ENCODE measurements at places on chromosomes 1 and 21.
A peak's percentile ranks its signal among the peaks of the same experiment; 100 is the strongest.

- DNase-seq: no peak
Measured at GRCh38 chr1:42085596-42085995, 67.6 kb upstream of the GUCA2B start.

DNA sequence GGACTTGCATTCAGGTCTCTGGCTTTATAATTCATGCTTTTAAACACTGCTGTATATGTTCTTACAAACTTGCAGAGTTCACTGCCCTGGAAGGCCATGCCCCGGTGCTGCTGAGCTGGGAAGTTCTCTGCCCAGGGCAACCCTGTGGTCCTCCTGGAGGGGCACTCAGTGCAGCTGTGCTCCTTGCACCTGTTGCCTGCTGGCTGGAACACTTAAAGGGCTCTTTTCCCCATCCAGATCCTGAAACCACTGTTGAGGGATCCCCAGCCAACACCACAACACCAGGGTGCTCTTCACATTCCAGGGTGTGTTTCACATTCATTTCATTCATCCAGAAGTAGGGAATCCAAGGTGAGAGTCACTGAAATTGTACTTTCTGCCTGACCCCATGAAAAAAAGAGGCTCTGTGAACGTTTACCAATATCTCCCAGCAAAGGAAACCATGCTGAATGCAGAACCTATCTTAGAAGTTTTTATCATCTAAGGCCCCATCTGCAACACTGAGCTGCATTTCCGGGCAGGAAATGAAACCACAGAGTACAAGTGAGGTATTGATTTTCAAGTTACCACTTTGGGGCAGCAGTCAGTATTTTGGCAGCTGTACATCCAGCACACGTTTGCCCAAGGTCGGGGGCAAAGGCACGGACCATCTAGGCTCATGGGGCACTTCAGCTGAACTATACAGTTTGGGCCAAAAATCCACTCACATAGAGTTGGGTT, 16.4 kb upstream of the KIAA0040 start:
- peak; percentile 41 for DNase-seq

DNA sequence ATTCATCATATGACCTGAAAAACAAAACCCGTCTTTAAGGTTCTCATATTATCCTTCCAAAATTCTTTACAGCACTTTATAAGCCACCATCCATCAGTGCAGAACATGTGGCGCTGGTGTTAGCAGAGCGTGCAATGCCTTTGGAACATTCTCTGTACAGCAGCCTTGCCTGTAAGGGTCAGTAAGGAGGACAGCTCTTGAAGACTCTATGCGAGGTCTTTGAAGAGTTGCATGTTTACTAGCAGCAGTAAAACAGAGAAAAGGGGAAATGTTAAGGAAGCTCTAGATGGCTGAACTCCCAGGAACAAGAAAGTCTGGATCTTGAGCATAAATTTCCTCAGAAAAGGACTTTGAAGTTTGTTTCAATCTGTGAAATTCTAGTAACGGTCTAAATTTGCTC, 365.6 kb downstream of the DUSP10 start:
- DNase-seq: no peak

DNA sequence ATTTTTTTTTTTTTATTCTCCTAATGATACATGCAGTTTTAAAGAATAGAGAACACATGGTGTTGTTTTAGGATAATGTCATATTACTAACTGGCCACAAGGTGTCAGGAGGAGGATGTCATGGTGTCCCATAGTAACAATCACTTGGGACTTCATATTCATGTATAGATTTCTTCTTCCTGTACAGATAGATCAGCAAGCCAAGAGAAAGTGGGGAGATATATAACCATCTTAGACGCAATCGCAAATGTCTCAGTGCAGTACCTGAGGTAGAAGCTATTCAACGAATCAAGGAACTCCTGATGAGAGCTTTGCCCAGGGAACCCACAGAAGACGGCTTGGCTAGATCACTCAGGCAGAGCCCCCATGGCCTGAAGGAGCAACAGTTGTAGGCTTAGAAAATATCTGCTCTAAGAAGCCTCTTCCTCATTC, 12.3 kb downstream of the OR2T11 start:
- DNase-seq: no peak

DNA sequence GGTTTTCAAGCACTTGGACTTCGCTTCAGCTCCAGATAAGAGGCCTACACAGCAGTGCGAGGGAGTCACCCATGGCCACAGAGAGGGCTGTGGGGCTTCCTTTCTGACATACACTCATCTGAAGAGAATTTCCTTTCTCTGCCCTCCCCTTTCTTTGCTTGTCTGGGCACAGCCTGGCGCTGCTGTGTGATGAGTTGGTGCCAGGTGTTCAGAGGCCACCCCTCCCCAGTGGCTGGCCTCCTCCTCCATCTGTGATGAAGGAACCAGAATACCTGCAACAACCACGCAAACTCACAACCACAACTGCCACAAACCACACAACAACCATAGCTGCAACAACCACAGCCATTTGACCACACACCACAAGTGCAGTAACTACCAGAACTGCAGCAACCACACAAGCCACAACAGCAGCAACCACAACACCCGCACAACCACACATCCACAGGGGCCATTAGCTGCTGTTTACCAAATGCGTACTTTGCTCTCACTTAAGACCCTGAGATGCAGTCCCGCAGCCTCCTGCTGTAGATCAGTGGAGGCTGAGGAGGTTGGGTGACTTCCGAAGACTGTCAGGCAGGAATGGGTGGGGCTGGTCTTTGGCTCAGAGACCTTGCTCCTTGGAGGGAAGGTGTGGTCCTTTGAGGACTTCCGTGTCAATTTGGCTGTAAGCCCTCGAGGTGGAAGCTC, 71.1 kb downstream of the IER5 start:
- DNase-seq: peak; percentile 75

GRCh38 chr1:78033797-78034172, 12.0 kb upstream of the GIPC2 start:
- DNase-seq: no peak

DNA sequence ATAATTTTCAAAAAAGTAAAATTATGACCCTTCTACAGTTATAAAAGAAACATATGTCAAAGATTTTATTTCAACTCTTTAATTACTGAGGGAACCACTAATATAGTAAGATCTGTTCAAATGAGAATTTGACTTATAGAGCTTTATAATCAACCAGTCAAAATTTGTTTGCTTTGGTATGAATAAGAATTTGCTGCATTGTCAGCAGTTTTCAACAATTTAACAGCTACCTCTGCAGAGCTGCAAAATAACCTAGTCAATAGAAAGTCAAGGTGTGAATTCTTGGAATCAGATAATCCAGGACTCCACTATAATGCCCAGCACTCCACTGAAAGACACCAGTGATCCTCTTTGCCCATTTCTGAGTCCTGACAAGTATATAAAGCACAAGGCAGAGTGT, 78.2 kb downstream of the ODF2L start:
- no peak for DNase-seq

DNA sequence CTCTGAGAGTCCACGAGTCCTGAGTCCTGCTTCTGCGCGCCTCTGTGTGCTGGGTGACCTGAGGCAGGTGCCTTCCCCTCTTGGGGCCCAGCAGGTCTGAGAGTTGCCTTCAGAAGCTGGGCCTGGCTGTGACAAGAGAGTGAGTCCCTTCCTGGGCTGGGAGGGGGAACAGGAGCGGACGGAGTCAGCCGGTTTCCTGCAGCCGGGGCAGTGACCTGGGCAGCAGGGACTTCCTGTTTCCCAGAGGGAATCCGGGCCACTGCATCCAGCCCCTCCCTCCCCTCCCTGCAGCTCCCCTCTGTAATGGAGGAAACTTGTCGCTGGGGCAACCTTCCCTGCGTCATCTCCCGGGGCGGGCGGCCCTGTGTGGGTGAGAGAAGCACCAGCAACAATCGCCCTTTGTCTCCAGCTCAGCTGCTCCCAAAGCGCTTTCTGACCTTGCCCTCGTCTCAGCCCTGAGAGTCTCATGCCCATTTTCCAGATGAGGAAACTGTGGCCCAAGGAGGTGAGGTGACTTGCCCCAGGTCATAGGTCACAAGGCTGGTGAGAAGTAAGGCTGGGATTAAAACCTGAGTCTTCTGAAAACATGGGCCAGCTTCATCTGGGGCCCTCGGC, 61.1 kb downstream of the SDC3 start:
- DNase-seq: no peak

- no peak for DNase-seq
Measured at GRCh38 chr1:98467586-98467985, 193.9 kb upstream of the SNX7 start.

- DNase-seq: no peak
Measured at GRCh38 chr1:100265562-100265930, 470 bp upstream of the RTCA start.

GRCh38 chr1:156527584-156527983, 27.0 kb upstream of the MEF2D start:
- DNase-seq: no peak

DNA sequence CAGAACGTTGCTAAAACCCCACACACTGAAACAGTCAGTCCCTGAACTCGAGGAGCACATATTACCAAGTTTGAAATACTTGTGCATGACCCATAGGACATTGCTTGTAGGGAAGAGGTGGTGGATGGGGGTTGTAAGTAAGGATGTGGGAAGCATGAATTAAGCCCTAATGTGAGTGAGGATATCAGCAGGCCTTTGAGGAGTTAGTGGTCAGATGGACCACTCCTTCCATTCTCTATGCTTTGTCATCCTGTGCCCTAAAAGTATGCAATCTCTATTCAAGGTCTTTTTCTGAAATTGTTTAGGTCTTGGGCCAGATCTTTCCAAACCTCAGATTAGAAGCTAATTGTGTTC, 70.9 kb upstream of the SAMSN1 start:
- no peak for DNase-seq

- DNase-seq: no peak
Measured at GRCh38 chr1:235102993-235103411, 25.6 kb downstream of the TOMM20 start.

GRCh38 chr1:201850053-201850397, 21.1 kb downstream of the IPO9 start:
- no peak for DNase-seq

GRCh38 chr1:69766431-69767180, 198.9 kb downstream of the LRRC7 start:
- DNase-seq: no peak

- no peak for DNase-seq
Measured at GRCh38 chr1:100530880-100531487, 7.0 kb upstream of the GPR88 start.

DNA sequence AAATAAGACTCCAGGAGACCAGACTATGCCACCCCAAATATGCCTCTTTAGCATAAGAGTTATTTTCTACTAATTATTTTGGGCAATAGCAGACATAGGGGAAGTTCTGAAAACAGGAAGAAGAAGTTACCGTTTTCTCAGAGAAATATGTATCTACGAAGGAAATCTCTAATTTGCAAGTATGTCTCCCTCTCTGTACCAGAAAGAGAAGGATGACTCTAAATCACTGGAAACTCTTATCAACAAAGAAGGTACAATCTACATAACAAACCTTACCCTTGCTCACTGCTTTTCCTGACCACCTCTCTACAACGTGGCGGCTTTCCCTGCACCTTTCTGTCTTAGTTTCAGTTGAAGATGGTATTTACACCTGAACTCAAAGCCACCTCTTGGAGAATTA, 49.0 kb downstream of the OMA1 start:
- no peak for DNase-seq

DNA sequence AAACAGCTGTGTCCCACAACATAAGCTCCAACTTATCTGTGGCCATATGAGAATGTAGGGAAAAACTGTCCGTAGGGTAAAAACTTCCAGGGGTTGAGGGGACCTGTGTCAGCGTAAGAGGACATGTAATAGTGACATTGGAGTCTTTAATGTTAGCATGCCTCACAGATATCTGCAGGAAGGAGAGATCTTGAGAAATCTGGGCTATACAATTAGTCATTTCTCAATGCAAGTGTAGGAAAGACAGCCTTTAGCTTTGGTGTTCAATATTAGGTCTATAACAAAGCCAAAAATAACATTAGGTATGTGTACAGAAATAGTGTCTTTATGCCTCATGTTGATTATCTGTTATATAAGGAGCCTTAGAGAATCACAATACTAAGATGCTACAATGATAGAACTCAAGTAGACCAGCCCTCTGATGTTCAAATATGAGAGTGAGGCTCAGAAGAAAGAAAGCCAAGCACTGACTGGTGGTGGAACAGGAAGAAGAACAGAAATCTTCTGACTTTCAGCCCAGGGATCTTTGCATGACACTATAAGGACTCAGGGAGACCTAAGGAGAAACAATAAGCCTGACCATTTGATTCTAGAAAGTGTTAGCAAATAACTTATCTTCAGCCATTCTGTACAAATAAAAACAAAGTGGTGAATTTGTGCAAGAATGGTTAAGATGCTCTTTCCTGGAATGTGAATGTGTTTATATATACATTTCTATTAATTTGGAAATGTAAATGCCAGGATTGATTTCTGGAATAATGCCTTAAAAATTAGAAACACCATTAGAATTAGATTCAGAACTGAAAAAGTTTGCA, 152.6 kb downstream of the ZC3H11B start:
- no peak for DNase-seq

- no peak for DNase-seq
Measured at GRCh38 chr1:2373551-2374251, 17.7 kb downstream of the MORN1 start.

- no peak for DNase-seq
Measured at GRCh38 chr1:196659471-196659870, 7.6 kb downstream of the CFH start.

DNA sequence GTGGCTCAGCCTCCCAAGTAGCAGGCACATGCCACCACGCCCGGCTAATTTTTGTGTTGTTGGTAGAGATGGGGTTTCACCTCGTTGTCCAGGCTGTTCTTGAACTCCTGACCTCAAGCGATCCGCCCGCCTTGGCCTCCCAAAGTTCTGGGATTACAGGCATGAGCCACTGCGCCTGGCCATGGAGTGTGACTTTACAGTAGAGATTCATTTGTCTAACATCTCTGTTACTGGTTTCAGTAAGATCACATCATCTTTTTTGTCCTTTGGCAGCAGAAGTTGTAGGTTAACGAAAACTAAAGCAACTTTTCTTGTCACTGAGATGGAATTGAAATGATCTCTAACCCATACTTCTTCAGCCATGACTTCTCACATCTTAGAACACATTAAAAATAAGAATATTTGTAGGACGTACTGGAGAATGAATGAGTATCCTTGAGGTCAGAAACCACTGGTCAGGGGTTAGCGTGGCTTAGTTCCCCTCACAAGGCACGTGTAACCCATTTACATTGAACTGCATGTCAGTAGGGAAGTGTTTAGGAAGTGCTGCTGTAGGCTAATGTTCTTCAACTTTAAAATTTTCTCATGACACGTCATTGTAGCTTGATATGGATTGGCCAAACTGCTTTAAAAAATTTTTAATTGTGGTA, 75.9 kb downstream of the CAMTA1 start:
- no peak for DNase-seq

DNA sequence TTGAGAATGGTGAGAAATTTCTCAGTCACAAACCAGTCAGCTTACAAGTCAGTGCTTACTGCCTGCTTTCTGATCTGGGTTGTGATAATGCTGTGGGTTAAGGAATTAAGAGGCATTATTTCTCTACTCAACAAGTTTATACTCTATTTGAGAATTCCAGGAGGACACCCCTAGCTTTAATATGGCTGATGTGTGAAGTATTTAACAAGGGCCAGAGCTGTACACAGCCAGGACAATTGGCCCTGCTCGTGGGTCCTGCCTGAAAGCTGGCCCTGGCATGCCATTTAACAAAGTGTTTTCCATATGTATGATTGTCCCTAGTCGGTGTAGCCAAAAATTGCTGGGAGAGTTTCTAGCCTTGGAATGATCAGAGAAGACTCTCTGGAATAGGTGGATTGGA, 43.2 kb downstream of the HHAT start:
- DNase-seq: no peak

GRCh38 chr1:4754816-4755215, 100.4 kb downstream of the AJAP1 start:
- DNase-seq: no peak

All from stimulated activated CD8-positive, alpha-beta memory T cell treated with anti-CD3 and anti-CD28 coated beads, Interleukin-4, amount 100 ng/mL, for 48 hours (primary cell).